ENCODE measurements at places on chromosomes 1 and 21. TPM values are rescaled to one million over a fixed set of nuclear protein-coding genes. Genes with fewer than 3 reads are reported as not detected.
A peak's percentile ranks its signal among the peaks of the same experiment; 100 is the strongest.

GRCh38 chr1:243264717-243265116, 8.9 kb downstream of the SDCCAG8 start:
- DNase-seq, result no peak

DNA sequence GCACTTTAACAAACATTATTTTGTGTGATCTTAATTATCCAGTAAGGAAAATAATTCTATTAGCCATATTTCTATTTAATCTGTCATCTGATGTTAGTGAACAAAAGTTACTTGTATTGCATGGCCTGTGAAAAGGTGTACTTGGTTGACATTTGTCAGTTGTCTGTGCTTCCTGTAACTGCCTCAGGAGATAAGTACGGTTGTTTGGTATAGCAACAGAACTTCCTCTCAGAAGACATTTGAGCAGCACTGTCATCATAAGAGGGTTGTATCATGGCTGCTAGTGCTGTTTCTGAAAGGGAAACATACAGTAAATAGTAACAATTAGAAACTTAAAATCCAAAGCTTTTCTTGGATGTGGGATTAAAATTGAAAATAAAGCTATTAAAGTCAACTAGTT, 3.4 kb downstream of the BLZF1 start:
- no peak for DNase-seq

The ZNF593OS gene
- total RNA-seq, result 3.6 TPM

GRCh38 chr1:209675565-209676154, 448 bp downstream of the G0S2 start:
- DNase-seq, result peak; percentile 41

The SH2D1B gene
- 1.6 TPM for total RNA-seq

GRCh38 chr1:151443846-151444782, 15.2 kb downstream of the POGZ start:
- no peak for DNase-seq

DNA sequence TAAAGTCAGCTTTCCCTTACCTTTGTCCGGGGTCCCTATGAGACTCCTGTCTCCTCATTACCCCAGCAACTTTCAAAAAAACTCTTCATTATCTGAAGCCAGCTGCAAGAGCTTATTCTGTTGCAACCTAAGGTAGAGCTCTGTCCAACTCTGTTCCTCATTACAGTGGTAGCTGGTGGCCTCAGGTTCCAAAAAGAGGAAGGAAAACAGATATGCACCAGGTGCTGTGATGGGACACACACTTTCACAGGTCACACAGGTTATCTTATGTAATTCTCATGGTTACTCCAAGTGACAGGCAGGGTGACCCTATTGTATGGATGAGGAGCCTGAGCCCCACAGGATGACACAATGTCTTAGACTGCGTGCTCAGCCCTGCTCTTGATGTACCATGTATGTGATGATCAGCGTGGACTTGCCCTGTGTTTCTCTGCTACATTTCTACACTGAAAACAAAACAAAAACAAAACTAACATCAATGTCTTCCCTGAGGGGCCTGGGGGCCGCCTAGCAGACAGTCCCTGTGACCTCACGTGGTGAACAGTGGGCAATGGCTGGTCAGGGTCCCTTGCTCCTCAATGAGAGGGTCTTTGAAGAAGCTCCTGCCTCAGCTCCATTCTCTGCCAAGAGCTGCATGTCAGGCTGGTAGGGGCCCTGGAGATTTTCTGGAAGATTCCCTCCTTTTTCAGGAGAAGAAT, 9.7 kb upstream of the TENT5C start:
- DNase-seq, result no peak

GRCh38 chr1:5758000-5758858, 234.0 kb downstream of the NPHP4 start:
- DNase-seq, result no peak

DNA sequence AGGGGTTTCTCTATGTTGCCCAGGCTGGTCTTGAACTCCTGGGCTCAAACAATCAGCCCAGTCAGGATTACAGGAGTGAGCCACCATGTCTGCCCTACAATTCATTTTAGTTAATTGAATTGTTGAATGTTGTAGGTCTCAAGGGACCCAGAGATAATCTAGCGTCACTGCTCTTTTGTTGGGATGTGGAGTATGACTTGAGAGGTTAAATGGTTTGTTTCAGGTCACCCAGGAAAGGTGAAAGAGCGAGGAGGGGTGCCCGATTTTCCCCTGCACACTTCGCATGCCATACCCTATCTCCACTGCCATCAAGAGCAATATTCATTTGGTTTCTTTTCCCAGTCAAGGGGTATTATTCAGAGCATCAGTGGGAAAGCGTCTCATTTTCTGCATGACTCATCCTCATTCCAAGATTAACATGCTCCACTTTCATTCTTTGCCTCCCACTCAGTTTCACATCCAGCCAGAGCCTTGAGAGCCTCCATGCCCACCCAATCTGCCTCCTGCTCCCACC, 13.1 kb upstream of the SLC30A1 start:
- no peak for DNase-seq

DNA sequence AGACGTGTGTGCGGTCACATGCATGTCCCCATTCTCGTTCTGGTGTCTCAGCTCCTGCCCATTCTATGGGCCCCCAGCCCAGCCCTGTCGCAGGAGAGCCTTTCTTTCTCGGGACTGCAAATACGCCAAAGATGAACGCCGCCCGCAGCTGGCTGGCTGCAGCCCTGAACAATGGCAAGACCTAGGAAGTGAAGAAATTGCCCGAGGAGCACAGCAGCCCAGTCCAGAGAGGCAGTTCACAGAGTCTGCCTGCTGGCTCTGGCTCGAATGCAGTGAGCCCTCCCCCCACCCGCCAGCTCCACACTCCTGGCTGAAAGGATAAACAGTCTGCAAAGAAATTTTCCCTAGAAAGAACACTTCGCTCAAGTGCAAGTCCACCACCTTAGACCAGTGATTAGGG, 23.3 kb downstream of the PAX7 start:
- DNase-seq, result no peak

The EPHB2 gene
- total RNA-seq, result 2.1 TPM

DNA sequence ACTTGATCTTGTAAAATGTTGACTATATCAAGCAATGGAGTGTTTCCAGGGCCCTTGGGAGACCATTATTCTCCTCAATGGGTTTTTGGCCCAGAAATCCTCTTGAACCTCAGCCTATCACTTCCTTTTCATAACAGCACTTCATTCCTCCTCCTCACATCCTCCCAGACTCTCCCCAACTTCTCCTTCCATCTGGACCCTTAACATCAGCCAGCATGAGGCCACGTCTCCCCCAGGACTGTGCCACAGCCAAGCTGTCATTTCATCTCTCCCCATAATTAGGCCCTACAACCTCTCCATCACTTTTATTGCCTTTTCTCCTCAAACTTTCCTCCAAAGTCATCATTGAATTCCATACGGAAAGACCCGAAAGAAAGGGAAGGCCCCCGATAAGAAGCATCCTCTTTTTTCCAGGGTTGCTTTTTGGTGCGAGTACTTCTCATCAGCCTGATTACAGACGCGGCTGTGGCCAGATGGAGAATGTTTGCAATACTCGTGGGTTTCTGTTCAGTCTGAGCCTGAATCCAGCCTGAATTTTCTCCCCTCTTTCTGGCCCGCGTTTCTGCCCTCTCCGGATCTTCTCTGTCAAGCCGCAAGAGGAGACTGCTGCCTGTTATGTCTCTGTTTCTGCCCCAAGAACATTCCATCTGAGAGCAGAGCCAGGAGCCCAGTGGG, 52.7 kb upstream of the SLC25A33 start:
- no peak for DNase-seq

GRCh38 chr1:164623805-164624204, 64.8 kb downstream of the PBX1 start:
- DNase-seq, result no peak

- DNase-seq, result no peak
These were observed 148.2 kb downstream of the RWDD3 start for GRCh38 chr1:95382000-95382786.

The SLC1A7 gene
- total RNA-seq, result 6.2 TPM

The SCMH1 gene
- total RNA-seq, result 29.3 TPM

GRCh38 chr1:179021873-179022272, 3.8 kb upstream of the FAM20B start:
- DNase-seq, result no peak

- no peak for DNase-seq
These were observed 129.5 kb downstream of the TENT5C start for GRCh38 chr1:117735045-117735992.

The DCST1 gene
- 0.34 TPM for total RNA-seq

- DNase-seq, result no peak
These were observed 39.7 kb upstream of the GJB5 start for GRCh38 chr1:34715139-34715538.

DNA sequence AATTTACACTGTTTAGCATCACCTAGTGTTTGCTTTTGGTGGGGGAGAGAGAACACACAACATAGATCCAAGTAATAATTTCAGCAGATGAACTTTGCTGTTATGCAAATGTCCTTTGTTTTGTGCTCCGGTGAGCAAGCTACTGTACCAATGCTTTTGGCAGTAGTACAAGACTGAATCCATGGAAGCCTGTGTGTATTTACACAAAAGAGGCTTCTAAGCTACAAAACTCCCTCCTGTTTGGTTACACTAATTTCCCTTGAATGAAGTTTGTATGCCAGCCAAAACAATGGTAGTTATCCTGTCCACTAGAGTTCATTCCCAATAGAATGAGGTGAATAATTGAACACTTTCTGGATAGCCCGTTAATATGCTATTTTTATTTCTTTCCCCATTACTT, 320.5 kb downstream of the KCTD3 start:
- DNase-seq, result no peak

The RAB4A gene
- total RNA-seq, result 44.2 TPM

DNA sequence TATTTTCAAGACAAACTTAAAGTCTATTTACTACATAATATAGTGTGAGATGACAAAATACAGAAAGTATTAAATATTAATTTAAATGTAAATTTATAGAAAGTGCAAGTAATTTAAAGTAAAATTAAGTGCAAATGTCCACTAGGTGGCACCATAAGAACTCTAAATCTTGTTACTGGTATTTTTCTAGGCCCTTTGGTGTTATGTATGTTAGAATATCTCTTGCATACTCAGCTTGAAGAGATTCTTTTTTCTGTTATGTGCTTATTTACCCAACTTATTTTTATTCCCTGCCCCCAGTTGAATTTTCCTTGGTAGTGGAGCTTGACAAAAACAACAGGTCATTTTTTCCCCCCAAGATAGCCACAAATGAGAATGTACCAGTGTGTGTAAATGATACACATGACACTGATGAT, 71.5 kb downstream of the RPS6KC1 start:
- no peak for DNase-seq

- DNase-seq, result no peak
These were observed 26.5 kb upstream of the NTPCR start for GRCh38 chr1:232923739-232924386.

- DNase-seq, result peak; percentile 57
These were observed 33.6 kb downstream of the SPAG17 start for GRCh38 chr1:118151312-118151937.

GRCh38 chr1:238767321-238767720, 619.0 kb upstream of the CHRM3 start:
- no peak for DNase-seq

DNA sequence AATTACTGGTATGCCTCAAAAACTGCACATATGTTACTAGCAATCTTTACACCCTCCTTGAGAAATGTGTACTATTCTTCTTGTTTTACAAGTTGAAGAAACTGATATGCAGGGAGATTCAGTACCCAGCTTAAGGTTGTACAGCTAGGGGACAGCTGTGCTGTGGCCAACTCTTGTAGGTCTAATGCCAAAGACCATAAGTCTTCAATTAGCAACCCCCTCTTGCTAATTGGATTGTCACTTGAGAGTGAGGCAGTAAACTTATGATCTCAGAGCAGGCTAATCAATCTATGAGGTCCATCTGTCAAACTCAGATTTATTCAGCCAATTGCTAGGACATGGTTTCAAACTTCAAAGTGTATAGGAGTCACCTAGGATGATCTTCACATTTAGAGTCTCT, 492.0 kb upstream of the USP24 start:
- no peak for DNase-seq

GRCh38 chr1:19352839-19353238, 40.7 kb downstream of the SLC66A1 start:
- no peak for DNase-seq

DNA sequence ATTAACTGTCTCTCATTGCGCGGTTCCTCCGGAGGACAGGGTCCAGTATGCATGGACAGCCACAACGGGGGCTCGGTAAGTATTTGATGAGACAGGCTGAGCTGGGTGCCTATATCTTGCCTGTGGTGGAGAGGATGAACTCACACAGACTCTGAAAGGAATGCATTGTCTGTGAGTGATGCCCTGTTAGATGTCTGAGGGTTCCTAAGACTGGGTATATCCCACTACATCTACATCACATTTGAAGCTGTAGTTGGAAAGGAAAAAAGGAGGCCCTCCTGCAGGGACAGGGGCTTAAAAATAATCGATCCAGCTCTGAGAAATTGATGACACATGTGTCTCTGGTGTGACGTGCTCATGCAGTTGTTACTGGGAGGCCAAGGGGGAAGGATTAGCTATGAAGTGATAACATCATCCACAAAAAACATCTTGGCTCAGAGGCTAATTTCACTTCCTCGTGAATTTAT, 1.9 kb downstream of the ADARB1 start:
- DNase-seq, result no peak

DNA sequence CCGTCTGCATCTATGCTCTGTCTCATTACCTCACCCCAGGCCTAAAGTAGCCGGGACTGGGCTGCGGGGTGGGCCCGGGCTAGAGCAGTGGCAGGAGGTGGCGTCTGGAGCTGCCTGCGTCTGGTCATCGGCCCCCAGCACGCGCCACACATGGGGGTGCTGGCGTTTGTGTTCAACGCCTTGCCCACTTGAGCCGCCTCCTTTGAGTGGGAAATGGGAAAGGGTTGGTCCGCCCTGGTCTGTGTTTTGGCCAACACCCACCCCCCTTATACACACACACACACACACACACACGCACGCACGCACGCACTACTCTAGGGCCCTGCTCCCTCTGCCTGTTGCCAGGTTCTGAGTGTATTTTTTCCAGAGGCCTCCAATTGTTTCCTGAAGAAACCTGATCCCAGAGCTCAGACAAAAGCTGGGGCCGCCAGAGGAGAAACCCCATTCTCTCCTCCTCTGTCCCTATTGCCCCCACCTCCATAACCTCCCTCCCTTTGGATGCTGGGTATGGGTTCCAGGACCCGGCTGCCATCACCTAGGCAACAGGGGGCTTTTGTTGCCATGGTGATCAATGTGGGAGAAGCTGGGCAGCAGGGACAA, 10.1 kb downstream of the VANGL2 start:
- DNase-seq, result no peak

The SPATA46 gene
- total RNA-seq, result not detected

The HPDL gene
- total RNA-seq, result 0.84 TPM

The HSPA6 gene
- 37.7 TPM for total RNA-seq
